ENCODE measurements at places on chromosomes 7 and 10. TPM values are rescaled to one million over a fixed set of nuclear protein-coding genes. Genes with fewer than 3 reads are reported as not detected.

- no peak for DNase-seq
- peaks cover 12% of the 10 kb centered on the region for H3K4me1 ChIP-seq
- H3K36me3 ChIP-seq = no peaks in the 10 kb centered on the region
- peak overlapping the region; percentile 68 for H3K27ac ChIP-seq
- no peak overlapping the region for H3K4me3 ChIP-seq
These were observed 75.8 kb downstream of the C1GALT1 start for GRCh38 chr7:7257899-7258692.

The CDH23 gene
- total RNA-seq = 9.4 TPM

DNA sequence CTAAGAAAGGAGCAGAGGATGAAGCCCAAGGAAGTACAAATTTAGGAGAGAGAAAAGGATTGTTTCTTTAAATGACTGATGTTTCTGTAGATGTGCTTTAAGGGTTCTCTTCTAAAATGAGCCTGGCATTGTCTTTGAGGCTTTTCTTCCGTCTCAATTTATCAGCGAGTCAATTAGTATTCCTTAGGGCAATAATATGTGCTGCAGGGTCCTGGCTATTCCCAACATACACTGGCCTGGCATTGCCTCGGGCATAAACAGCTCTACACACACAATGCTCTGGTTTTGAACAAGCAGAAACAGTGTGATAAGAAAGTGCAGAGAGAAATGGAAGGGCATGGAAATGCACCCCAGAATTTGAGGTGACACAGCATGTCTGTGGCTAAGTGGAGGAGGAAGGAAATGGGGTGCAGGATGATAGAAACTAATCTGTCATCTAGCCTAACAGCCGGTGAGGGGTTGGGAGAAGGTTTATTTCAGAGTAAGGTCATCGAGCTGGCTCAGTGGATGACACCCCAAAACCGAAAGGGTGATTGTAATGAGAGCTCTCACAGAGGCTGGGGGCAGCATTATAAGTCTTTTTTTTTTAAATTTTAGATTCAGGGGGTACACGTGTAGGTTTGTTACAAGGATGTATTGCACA is 67.5 kb upstream of the ARHGAP21 start:
- H3K27ac ChIP-seq = no peak overlapping the region
- no peaks in the 10 kb centered on the region for H3K27me3 ChIP-seq
- no peak overlapping the region for H3K4me3 ChIP-seq
- H3K36me3 ChIP-seq = no peaks in the 10 kb centered on the region
- no peaks in the 10 kb centered on the region for H3K4me1 ChIP-seq

GRCh38 chr10:110992006-110992800 is 72.8 kb downstream of the SHOC2 start:
- H3K36me3 ChIP-seq = no peaks in the 10 kb centered on the region
- no peaks in the 10 kb centered on the region for H3K4me1 ChIP-seq
- DNase-seq = no peak

DNA sequence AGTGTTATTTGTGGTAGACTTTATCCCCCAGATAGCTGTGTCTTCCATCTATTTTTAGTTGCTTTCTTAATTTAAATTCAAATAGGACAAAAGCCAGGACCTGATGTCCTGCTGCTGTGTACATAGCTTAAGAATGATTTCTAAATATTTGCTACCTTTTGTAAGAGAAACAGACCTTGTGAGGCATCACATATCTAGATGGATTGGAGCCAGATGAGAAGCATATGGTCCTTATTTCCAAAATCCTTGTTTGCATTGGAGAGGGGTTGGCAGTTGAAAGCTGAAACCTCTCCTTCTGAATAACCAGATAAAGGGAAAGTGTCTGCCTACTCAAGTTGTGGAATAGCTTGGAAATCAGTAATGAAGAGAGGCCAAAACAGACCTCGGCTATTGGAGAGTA is 50.7 kb upstream of the AMPH start:
- H3K27me3 ChIP-seq = no peaks in the 10 kb centered on the region
- no peaks in the 10 kb centered on the region for H3K36me3 ChIP-seq
- DNase-seq = no peak
- H3K4me1 ChIP-seq = no peaks in the 10 kb centered on the region
- no peak overlapping the region for H3K4me3 ChIP-seq

GRCh38 chr7:22499044-22499443 is 944 bp downstream of the STEAP1B start:
- DNase-seq = no peak
- H3K4me3 ChIP-seq = no peak overlapping the region
- H3K4me1 ChIP-seq = no peaks in the 10 kb centered on the region
- H3K27me3 ChIP-seq = no peaks in the 10 kb centered on the region
- no peaks in the 10 kb centered on the region for H3K36me3 ChIP-seq

- no peaks in the 10 kb centered on the region for H3K36me3 ChIP-seq
- no peak overlapping the region for H3K4me3 ChIP-seq
- no peaks in the 10 kb centered on the region for H3K27me3 ChIP-seq
- H3K4me1 ChIP-seq = no peaks in the 10 kb centered on the region
- no peak overlapping the region for H3K27ac ChIP-seq
- no peak for DNase-seq
These were observed 224.2 kb upstream of the AUTS2 start for GRCh38 chr7:69374044-69374425.

The PAPSS2 gene
- 137 TPM for total RNA-seq
